ENCODE measurements at places on chromosomes 12 and 14.

DNA sequence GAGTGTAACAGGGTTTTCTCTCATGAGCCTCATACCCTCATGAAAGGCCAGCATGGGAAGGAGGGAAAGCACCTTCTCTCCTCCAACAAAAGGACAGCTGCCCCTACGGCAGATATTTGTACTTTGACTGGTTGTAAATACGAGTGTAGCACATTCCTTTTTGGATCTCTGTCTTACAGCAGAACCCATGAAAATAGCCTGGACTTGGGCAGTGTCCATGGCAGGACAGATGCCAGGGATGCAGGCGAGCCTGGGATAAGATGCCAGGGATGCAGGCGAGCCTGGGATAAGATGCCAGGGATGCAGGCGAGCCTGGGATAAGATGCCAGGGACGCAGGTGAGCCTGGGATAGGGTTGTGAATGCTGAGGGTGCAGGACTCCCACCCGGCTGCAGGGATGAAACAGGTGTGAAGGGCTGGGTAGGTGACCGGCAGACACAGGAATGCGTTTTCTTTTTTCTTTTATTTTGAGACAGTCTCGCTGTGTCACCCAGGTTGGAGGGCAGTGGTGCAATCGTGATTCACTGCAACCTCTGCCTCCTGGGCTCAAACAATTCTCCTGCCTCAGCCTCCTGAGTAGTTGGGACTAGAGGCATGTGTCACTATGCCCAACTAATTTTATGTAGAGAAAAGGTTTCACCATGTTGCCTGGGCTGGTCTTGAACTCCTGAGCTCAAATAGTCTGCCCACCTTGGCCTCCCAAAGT, 120.0 kb downstream of the BEGAIN start:
- DNase-seq = no peak

DNA sequence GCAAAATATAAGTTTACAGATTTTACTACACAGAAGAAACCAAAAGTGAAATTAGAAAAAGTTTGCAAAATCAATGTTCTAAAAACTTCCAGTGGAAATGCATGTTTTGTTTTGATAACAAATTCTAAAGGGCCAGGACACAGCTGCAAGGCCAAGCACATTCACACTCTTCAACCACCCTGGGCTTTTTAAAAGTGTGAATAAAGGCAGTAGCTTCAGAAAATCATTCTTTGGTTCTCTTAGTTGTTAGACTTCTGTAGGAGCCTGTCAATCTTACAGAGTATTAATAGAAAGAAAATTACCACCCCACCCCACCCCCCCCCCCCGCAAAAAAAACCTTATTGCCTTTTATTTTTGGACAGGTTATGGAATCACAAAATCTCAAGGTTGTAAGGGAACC, 105.2 kb upstream of the EGLN3 start:
- DNase-seq = no peak

DNA sequence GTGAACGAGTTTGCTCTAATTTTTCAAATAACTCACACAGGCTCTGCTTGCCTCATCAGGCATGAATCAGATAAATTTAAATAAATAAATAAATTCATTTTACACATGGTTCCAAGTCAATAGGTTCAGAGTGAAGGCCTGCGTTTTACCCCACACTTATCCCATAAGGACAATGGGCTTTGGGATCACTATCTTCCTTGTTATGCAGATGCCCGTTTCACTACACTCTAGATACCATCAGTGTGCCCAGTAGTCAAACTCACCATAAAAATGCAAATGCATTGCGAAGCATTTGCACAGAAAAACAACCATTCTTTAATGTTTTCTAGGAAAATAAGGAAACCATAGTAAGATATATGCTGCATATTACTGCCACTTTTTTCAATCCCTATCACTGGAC, 155.9 kb upstream of the CCDC196 start:
- no peak for DNase-seq

DNA sequence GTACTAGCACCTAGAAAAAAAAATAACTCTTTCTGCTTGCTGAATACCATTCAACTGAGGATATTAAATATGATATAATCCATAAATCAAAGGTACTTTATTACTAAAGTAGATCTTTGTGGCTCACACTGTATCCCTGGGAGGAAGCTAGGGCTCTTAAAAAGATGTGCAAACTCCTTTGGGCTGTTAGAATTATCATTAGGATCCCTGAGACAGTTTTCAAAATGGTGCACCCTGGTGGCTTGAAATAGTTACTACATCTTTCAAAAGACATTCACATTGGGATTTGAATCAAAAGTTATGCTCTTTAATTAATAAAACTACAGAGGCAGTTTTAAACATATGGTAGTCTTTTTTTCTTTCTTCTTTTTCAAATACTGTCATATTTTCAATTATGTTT, 228.5 kb upstream of the G2E3 start:
- no peak for DNase-seq

- DNase-seq = peak; percentile 12
Measured at GRCh38 chr14:29222671-29223268, 456.2 kb downstream of the FOXG1 start.

All from kidney glomerular epithelial cell (primary cell).